Pons (tissue), 1 donor: ENCODE measurements at places on chromosomes 12 and 14.

DNA sequence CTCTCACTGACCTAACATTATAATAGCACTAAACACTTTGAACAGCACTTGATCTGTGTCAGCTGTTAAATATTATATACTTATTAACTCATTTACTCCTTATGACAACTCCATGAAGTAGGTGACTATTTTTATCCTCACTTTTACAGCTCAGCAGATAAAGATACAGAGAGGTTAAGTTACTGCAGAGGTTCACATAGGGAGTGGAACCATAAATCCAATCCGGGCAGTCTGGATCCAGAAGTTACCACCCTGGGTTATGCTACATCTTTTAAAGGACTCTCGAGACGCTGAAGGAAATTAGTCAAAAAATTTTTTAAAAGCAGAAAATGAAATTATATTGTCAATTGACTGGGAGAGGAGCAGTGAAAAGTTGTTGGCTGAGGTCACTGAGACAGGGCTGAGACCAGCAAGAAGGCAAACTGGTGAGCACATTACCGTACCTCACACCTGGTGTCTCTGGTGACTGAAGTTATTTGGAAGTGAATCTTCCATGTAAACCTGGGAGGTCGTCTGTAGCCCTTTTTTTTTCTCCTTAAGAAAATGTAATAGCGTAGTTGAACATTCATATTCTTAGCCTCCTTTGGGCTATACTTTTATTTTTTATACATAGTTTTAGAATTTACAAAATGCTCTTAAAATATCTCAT lies 1.2 kb upstream of the RIMKLB start:
- DNase-seq: no peak

GRCh38 chr14:96653597-96653996 lies 143.6 kb upstream of the VRK1 start:
- no peak for DNase-seq

- DNase-seq: no peak
Observed at GRCh38 chr12:75694534-75695268, 183.3 kb upstream of the KRR1 start.

DNA sequence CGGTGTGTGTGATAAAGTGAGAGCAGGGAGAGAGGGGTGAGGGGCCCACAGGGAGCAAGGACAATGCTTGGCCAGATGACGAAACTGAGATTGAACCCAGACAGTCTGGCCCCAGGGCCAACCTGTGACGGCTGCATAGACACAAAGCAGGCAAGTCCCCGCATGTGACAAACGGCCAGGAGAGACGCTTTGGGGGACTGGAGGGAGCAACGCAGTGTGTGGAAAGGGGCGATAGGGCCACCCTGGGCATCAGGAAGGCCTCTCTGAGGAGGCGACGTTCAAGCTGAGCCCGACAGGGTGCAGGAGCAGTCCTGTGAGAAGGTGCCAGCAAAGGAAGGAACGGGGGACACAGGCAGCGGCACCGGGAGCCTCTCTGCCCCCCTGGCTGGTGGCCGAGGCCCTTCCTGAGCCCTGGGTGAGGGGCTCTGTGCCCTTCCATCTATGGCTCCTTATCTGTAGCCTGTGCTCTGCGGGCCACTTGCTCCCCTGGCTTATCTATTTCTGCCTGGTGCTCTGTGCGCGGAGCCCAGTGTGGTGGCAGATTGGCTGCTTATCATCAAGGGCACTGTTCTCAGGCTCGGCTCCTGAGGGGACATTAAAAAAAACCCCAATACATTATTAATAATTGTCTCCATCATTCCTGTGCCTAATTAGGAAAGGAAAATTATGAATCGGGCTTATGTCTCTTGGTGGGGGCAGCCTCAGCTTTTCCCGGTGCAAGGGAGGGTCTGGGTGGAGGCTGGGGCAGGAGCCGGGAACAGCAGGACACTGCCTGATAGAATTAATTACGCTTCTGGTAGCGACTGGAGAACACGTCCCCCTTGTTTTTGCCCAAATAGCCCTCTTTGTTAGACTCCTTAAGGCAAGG lies 39.8 kb downstream of the PRIMA1 start:
- DNase-seq: peak; percentile 78

DNA sequence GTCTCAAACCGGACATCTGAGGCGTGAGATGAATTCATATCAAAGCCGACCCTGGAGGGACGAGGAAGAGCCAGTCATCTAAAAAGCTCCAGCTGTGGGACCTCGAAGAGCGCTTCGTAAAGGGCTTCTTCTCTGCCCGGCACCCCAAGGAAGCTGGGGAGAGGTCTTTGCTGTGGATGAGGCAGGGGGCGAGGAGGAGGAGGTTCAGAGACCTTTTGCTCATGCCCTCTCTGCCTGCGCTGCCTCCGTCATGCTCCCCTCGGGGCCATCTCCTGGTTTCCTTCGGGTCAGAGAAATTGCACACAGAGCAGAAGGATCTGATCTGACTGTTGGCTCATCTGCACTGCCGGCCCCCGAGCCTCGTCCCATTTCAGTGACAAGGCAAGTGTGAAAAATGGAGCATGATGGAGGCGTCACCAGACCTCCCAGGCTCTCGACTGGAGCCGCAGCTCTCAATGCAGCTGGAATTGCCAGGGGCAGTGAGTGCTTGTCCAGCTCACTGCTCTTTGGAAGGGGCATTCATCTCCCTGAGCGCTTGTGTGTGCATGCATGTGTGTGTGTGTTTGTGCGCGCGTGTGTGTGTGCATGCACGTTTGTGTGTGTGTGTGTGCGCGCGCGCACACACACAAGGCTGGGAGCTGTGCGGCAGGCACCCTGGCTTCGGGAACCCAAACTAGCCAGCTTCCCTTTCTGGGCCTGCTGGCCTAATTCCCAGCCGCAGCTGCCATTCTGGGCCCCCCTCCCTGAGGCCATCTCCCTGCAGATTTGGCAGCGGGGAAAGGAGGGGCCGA lies 9.2 kb downstream of the CABP1 start:
- DNase-seq: no peak

DNA sequence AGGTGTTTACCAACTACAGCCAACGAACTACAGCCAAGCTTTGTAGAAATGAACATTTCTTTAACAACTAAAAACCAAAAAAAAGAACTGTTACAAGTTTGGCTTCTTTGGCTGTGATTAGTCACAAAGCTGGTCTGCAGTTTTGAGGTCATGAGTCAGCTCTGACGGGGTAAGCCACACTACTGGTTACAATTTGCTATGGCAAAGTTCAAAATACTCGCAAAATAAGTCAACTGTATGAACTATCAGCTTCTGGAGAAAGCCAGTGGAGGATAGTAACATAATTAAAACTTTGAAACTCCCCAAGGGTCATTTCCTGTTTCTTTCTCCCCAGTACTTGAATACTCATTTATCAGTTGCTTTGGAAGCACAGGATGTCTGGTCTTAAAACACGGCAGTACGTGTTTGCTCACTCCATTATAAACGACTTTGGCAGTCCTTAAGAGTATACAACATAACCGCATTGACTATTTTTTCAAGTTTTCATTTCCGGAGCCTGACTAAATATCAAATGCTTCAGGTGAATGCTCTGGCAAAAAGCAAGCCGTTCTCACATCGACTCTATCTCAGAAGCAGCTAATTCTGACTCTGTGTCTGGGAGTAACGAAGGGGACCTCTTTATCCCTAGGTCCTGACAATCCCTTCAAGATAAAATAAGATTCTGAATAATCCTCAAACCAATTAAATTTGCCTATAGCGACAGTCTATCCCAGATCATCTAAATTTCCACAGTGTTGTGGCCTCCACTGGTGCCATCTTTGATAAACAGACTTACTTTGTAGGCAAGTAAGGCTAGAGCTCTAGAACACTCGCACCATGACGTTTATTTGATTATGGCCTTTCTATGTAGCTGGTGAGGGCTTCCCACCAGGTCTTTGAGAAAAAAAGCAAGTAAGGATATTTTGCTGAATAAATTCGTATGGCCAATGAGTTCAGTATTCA lies 10.6 kb downstream of the PHLDA1 start:
- no peak for DNase-seq

GRCh38 chr12:107503129-107503855 lies 182.3 kb upstream of the PWP1 start:
- DNase-seq: no peak
